ENCODE measurements at places on chromosomes 6 and 20.

- DNase-seq: no peak
These were observed 18.3 kb upstream of the FAM162B start for GRCh38 chr6:116783852-116784251.

GRCh38 chr6:167077241-167077932, 45.5 kb upstream of the CCR6 start:
- DNase-seq: no peak

DNA sequence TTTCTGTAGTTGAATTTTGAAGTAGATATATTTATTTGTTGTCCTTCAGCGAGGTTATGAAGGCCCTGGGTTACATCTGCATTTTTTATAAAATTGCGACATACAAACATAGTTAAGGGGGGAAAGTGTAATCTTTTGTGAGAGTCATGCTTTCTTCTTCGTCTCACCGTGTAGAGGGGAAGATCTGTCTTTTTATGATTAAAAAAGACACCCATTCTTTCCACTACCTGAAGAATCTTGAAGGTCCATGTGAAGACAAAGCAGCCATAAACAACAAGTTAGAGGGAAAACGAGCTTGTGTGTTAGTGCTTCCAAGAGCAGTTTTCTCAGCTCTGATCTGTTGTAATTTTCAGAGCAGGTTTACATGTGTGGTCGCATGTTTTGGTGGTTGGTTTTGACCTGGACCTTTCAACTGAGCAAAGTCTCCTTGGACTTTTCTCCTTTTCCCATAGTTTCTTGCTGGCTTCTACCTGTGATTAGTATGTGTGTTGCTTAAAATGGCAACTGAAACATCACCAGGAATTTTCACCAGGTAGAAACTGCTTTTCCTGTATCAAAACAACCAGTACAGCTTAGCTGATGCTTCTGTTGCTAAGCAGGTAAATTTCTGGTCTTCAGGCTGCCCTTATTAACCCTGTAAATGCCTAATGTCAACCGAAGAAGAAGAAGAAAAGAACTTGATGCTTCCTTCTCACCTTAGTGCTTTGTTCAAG, 37.3 kb downstream of the RREB1 start:
- DNase-seq: no peak

DNA sequence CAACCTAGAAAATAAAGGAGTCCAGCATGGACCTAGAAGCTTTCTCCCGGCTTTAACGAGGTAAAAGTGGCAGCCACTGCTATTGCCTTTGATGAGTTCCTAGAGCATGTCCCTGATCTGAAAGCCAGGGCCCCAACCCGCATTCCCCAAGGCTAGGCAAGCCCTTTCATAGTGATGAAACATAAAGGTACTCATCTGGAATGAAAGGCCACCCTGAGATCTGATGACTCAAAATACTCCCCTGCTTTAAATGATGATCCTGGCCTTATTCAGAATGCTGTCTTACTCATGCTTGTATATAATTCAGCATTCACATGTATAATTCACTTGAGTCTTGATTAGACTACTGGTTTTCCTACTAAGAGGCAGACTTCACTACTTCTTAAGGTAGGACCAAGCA, 21.3 kb downstream of the TTPAL start:
- DNase-seq: no peak

- no peak for DNase-seq
These were observed 15.5 kb downstream of the LY86 start for GRCh38 chr6:6604015-6604414.
